ENCODE measurements at places on chromosomes 5 and 9.

DNA sequence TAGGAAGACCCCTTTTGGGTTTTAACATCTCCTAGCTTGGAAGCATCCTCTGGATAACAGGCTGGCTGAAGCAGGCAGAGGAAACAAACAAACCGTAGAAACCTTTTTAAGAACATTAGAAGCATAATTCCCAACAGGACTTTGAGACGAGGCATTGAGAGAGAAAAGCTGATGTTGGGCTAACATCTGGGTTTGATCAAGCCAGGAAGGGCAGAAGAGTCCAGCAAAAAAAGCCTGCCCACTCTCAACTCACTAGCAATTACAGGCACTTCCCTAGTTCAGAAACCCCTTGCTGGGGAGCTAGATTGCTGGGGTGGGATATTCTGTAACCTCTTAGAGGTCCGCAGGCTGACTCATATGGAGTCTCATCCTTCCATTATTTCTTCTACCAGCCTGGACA lies 75.4 kb upstream of the CTNNA1 start:
- DNase-seq = no peak

GRCh38 chr5:131765261-131765660 lies 31.6 kb downstream of the FNIP1 start:
- no peak for DNase-seq

DNA sequence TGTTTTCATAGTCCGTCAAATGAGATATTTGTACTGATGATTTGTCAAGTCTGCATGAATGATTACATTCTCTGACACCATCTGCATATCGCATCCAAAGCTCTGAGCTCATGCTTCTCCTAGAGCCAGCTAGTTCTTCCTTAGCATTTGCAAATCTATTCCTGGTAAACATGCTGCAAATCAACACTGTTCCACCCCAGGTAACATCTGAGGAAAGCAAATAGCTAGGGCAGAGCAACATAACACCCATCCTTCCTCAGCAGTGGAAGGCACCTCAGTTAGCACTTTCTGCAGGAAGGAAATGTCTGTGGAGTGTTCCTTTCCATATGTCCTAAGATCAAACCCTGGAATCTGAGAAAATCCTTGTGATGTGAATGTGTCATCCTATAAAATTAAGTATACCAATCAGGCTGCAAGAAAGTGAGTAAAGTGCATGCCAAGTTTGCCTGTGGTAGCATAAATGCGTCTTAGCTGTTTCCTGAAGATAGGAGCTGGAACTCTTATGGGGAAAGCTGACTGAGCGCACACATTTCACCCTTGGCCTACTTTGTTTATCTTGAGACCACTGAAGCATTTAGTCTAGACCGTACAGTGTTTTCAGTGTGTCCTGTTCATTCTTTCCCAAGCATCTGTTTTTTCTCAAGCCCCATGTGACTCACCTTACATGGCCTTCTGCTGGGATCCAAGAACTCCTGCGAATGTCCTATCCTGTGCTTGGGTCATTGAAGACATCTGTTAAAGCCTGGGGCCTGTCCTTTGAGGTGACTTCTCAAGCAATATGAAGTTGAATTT lies 50.9 kb upstream of the STARD4 start:
- no peak for DNase-seq

DNA sequence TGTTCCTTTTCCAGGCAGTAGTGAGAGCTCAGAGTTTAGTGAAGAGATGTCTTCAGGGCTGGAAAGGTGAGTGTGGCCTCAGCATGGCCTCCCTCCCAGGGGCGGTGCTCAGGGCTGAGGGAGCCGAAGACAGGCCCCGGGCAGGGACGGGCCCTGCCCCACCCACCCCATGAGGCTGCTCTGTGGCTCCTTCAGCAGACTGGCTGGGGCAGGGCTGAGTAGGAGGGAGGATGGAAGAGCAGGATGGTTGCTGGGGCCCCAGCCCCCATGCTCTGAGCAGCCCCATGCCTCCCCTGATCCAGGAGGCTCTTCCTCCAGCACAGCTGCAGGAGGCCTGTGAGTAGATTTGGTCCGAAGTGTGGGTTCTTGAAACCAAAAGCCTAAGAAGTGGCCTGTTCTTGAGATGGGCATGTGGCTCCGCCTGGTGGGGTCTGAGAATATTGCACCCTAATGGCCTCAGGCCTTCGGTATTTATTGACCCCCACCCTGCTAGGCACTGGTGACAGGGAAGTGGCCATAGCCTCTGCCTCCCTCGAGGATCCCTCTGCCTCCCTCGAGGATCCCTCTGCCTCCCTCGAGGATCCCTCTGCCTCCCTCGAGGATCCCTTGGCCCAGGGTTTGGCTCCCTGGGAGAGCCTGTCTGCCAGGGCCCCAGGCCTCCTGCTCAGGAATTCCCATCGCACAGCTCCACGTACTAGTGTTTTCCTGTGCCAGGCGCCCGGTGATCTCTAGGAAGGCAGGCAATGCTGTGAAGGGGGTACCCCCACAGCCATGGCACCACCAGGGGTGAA lies 65.4 kb upstream of the GARNL3 start:
- DNase-seq = no peak

DNA sequence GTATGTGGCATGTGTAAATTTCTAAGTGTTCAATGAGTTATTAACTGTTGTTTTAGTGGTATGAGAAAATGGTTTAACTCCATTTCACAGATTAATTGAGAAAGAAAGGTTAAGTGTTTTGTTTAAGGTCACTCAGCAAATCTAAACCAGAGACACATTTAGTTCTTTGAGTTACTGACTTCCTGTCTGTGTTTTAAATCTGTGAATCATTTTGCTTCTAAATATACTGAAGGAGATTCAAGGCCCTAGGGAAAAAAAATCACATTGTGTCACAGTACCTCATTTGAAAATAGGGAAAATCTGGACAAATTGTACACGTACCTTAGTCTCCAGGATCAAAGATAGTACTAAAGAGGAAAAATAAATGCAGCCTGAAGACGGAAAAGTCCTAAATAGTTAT lies 368.2 kb downstream of the TMEM161B start:
- no peak for DNase-seq

- DNase-seq = no peak
These were observed 93.6 kb downstream of the UHRF2 start for GRCh38 chr9:6506571-6506970.

GRCh38 chr9:109108318-109108717 lies 11.4 kb downstream of the TMEM245 start:
- DNase-seq = no peak

GRCh38 chr5:99032234-99033013 lies 103.6 kb upstream of the CHD1 start:
- peak; percentile 34 for DNase-seq

GRCh38 chr5:29779141-29779540 lies 1414.3 kb upstream of the CDH6 start:
- no peak for DNase-seq

GRCh38 chr9:114954956-114955582 lies 24.7 kb upstream of the TNFSF8 start:
- no peak for DNase-seq

GRCh38 chr9:14992081-14992480 lies 81.9 kb upstream of the FREM1 start:
- DNase-seq = no peak

DNA sequence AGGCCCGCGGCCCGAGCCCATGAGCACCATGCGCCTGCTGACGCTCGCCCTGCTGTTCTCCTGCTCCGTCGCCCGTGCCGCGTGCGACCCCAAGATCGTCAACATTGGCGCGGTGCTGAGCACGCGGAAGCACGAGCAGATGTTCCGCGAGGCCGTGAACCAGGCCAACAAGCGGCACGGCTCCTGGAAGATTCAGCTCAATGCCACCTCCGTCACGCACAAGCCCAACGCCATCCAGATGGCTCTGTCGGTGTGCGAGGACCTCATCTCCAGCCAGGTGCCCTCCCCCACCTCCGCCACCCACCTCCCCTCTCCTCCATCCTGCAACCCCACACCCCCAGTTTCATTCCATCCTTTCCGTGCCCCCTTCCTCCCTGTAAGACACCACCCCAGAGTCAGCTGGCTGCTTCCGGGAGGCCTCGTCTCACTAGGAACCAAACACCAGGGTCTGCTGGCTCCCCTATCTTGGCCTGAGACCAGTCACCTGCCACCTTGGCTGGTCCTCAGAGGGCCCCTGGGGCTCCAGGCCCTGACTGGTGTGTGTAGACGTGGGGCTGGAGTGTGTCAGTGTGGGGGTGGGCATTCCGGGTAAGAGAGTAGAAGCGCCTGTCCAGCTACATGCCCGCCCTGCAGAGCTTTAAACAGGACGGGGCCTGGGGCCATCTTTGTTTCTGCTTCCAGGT lies 655 bp downstream of the GRIN1 start:
- no peak for DNase-seq
